ENCODE measurements at places on chromosomes 2 and 18.

DNA sequence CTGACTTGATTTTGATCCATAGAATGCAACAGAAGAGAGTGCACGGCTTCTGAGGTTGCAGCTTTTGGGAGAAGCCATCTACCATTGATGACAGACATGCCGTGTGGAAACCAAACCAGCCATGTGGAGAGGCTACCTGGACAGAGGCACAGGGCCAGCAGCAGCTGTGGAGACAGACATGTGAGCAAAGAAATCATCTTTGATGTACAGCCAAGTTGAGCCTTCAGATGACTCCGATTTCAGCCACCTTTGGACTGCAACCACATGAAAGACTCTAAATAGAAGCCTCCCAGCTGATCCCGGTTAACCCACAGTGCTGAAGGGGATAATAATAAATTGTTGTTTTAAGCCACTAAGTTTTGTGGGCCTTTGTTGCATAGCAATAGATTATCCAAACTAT is 54.2 kb downstream of the TSN start:
- DNase-seq = no peak

DNA sequence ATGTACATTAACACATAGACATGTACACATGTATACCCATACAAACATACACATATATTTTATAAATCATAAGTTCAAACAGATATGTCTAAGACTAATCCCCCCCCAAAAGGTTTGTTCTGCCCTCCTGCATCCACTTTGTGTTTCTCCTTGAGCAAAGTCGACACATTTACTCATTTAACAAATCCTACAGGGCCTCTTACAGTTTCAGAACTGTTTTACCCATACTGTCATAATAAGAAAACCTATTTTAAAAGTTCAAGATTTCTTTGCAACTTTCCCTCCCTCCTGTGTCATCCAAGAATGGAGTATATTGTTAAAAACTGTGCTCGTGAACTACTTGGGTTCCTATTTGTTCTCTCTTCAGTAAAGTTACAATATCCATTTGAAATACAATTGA is 166.7 kb downstream of the L3MBTL4 start:
- no peak for DNase-seq

GRCh38 chr2:10016001-10016801 is 27.1 kb upstream of the KLF11 start:
- DNase-seq = no peak

DNA sequence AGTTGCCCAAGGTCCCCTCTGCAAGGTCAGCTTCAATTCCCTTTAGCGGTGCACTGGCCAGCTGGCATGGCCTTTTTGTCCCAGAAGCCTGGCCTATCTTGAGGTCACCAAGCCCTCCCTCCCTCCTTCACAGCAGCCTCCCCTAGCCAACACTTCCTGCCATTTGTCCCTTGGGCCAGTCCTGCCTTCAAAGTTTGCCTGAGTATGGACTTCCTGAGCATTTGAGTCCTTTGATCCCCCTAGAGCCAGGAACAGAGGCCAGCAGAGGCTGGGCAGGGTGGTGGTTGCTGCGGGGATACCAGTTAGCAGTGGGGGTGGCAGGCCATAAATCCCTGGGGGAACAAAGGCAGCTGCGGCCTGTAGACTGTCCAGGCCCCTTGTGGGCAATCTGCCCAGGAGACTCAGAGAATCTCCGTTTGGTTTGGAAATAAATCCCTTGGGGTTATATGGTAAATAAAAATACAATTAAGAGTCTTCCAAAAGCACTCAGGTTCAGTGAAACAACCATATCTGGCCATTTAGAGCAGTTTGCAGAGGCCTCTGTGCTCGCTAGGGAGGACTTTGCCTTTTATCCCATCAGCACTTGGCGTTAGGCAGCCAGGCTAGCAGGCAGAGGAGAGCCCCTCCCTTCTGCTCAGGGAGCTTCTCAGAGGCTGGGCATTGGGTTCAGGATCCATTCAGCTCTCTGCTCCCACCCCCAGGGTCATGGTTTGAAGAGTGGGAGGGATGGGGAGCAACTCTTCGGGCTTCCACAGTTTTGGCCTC is 3.1 kb upstream of the HES6 start:
- no peak for DNase-seq

- DNase-seq = no peak
Observed at GRCh38 chr2:176182671-176183070, 5.8 kb upstream of the HOXD1 start.
